Thyroid gland (tissue), 4 donors: ENCODE measurements at places on chromosomes 2 and 18. TPM values are rescaled to one million over a fixed set of nuclear protein-coding genes. Genes with fewer than 3 reads are reported as not detected.

GNAL gene
- total RNA-seq = 30.4 TPM

ABCB11 gene
- total RNA-seq = 0.11 TPM

PLCD4 gene
- total RNA-seq = 1.9 TPM

TMEM169 gene
- 3.1 TPM for total RNA-seq

DNA sequence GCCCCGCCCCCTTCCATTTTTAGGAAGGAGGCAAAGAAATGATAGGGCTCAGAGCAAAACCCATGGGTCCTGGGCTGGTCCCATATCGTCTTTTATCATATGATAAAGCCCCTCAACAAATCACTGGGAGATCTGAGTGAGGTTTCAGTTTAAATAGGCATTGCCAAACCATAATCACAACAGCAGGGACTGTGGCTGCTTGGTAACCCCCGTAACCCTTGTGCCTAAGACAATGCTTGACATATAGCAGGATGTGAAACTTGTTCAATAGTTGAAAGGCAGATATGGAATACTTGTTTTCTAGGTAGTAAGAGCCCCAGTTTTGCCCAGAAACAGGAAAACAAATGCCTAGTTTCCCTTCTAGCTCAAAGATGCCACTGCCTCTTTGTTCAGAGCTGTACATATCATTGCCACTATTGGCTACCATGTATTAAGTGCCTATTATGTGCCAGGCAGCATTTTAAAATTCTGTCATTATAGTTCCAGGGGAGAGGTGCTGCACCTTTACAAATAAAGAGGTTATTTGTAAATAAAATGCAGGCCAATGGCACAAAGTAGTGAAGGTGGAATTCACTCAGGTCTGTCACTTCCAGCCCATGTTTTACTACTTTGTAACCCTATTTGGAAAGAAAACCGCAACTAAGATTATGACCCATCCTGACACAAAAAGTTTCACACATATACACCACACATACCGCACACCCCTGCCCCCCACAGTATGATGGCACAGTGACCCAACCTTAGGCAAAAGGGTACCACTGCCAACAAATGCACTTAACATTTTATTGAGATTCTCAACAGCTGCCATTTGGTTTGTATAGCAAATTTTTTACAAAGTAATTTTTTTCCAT is 14.2 kb downstream of the NAGK start:
- H3K4me3 ChIP-seq = no peak overlapping the region
- no peaks in the 10 kb centered on the region for H3K27me3 ChIP-seq
- H3K36me3 ChIP-seq = peaks cover 7% of the 10 kb centered on the region
- H3K27ac ChIP-seq = no peak overlapping the region
- no peak for DNase-seq

DNA sequence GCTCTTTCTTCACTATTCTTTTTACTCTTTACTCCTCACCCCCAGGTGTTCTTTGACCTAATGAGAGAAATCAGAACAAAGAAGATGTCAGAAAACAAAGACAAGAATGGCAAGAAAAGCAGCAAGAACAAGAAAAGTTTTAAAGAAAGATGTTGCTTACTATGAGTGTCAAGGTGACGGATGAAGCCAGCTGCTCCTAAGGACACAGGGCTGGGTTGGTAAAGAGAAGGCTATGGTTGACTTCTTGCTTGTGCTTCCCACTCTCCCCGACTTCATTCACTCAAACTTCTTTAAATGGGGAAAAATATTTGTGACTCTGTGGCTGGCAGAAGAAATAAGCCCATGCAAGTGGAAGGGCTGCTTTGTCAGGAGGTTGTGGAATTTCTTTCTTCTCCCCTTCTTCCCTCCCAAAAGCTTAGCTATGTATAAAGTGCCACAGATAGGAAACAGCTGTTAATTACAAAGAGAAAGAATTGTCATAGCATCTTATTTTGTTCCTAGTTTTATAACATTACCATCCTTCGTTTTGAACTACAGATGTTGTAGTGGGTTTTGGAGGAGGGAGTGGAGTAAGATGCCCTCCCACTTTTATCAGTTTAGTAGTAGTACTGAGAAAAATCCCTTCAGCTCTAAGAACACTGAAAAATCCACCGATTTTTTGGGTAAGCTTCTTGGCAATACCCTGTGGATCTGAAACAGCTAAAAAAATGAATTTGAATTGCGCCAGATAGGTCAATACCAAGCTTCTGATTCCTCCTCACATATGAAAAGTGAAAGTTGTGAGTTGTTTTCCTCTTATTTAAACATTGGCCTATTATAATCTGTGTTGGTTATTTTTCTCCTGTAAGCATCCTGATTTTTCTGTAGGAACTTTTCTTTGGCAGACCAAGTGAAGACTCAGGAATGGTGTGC is 40.7 kb downstream of the RALB start:
- H3K4me3 ChIP-seq = no peak overlapping the region
- H3K27me3 ChIP-seq = no peaks in the 10 kb centered on the region
- no peaks in the 10 kb centered on the region for H3K4me1 ChIP-seq
- no peak for DNase-seq
